ENCODE measurements at places on chromosomes 3 and 15.

DNA sequence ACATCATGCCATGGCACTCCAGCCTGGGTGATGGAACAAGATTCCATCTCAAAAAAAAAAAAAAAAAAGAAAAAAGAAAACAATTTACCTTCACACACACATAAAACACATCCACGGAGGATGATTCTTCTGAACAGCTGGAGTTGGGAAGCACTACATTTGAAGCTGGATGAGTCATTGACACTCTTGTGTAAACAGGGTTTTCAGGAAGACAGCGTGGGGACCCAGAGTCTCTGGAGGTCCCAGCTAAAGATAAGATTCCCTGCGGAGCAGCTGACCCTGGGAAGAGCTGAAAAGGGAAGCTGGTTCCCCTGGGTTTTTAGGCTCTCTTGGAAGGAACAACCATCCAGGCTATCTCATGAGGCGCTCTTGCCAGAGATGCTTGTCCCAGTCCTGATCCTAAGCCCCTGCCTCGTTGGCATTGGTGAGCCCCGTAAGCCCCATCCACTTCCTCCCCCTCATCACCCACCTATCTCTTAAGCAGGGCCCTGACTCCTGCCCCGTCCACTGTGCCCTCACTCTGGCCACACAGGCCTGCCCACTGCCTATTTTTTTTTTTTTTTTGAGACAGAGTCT, 32.0 kb upstream of the FURIN start:
- no peak for DNase-seq

GRCh38 chr3:161203485-161204098, 17.5 kb upstream of the NMD3 start:
- no peak for DNase-seq

GRCh38 chr3:31908391-31909097, 72.5 kb downstream of the OSBPL10 start:
- DNase-seq: no peak

- peak; percentile 69 for DNase-seq
Measured at GRCh38 chr15:74134387-74135027, 4.1 kb downstream of the ISLR2 start.

GRCh38 chr3:189195302-189195701, 23.5 kb downstream of the TPRG1 start:
- DNase-seq: no peak

- no peak for DNase-seq
Measured at GRCh38 chr3:106678657-106679390, 698.4 kb upstream of the CCDC54 start.

DNA sequence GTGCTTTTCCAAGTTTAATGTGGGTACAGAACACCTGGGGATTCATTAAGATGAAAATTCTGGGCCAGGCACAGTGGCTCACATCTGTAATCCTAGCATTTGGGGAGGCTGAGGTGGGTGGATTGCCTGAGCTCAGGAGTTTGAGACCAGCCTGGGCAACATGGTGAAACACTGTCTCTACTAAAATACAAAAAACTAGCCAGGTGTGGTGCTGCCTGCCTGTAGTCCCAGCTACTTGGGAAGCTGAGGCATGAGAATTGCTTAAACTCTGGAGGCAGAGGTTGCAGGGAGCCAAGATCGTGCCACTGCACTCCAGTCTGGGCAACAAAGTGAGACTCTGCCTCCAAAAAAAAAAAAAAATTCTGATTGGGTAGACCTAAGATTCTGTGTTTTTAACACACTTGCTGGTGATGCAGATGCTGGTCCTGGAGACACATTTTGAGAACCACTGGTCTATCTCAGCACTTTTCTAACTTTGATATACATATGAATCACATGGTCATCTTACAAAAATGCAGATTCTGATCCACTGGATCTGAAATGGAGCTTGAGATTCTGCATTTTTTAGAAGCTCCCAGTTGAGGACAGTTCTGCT, 223.8 kb upstream of the SATB1 start:
- no peak for DNase-seq

- DNase-seq: no peak
Measured at GRCh38 chr15:20659265-20659664, 117.7 kb upstream of the GOLGA6L6 start.
